ENCODE measurements at places on chromosomes 3 and 15. TPM values are rescaled to one million over a fixed set of nuclear protein-coding genes. Genes with fewer than 3 reads are reported as not detected.

DNA sequence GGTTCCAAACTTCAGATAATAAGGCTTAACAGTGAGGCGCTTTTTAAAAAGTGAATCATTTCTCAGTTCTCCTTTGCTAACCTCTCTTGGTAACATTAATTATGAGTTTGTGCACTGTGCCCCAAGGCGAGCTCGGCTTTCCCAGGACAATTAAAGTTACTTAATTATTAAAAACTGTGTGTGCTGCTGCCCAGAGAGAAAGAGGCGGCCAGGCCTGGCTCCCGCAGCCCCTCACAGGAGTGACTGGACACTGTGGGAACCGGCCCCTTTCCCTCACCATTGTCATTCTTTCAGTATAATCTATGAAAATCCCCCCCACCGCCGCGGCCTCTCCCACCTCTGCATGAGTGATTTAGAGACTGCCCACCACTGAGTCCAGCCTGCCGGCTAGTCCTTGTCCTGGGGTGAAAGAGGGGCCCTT is 43.1 kb upstream of the HES1 start:
- no peak for DNase-seq

DNA sequence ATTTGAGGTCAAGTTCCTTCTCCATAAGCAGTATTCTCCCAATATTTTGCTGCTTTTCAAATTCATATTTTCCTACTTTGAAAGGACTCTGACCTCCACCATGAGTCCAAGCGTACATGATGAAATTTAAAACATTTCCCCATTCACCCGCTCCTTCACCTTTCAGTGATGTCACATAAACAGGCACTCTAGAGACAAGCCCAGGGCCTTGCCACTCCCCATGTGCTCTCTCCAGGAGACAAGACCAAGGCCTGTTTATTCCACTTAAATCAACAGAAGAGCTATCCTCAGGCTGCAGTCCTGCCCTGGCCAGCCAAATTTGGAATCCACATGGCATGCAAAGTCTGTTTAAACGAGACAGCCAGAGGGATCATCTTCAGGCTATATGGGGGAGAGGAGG is 161.5 kb downstream of the ARRDC4 start:
- no peak for DNase-seq

DNA sequence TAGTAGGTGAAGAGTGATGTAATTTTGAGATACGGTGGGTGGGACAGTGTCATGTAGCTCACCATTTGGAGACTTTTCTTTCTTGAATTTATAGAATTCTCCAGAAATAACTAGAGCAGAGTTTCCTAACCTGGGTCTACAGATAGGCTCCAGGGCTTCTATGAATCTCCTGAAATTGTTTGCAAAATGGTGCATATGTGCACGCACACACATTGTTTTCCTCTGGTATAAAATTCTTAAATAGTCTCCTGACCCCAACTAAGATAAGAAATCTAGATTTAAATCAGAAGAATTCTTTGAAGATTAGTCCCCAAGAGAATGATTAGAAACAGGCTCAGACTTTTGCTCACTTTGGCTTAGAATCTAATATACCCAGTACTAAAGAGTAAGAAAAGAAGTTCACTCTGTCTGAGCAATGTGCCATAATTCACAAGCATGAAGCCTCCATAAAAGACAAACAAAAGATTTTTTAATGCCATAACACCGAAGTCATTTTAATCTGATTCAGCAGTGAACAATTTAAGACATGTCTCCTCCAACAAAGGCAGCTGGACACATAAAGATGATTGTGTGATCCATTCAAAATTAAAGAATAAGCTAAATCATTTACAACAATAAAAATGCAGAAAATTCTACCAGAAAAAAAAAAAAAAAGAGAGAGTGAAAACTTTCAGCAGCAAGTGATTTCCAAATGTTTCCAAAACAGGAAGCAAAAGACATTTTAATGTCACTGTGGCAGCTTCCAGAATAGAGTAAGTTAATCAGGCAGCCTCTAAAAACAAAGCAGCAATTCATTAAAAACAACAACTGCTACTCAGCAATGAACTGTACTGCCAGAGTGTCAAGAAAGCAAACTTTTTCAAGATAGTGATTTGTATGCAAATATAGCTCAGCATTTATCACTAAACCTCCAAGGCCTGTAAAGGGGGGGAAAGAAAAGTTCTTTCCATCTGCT is 975.5 kb upstream of the CFAP20DC start:
- DNase-seq = no peak

DNA sequence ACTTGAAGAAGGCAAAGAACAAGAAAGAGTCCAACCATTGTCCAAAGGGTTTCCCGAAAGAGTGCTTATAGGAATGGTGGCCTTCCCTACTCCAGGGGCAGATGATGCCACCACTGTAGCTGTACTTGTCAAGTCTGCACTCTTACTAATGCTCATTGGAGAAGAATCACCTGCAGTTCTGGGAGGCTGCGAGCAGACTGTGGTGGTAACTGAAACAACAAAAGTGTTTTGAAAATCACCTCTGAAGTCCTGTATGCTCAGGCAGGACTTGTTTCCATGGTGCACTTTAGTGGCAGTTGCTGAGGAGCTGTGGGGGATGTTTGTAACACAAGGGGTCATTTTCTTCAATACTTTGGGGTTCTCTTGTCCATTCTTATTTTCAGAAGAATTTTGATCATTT is 36.0 kb downstream of the USF3 start:
- no peak for DNase-seq

DNA sequence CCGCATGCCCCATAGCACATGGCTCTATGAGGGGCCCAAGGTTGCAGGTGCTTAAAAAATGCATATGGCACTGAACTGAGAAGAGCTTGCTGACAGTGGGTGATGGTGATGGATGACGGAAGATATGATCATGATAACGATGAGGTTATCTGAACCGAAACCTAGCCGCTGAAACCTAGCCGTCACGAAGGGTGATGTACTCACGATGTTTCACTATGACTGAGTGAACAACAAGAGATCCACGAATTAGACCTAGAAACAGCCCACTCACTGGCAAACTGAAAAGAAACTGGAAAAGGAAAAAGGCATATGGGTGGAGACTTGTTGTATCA is 57.6 kb upstream of the BCL6 start:
- DNase-seq = peak; percentile 23

Gene TGM5
- polyA plus RNA-seq = not detected

Gene PLIN1
- polyA plus RNA-seq = 4.2 TPM

Gene CFAP91
- 0.43 TPM for polyA plus RNA-seq

Gene SECISBP2L
- 7.8 TPM for polyA plus RNA-seq
